ENCODE measurements at places on chromosomes 12 and 14.

DNA sequence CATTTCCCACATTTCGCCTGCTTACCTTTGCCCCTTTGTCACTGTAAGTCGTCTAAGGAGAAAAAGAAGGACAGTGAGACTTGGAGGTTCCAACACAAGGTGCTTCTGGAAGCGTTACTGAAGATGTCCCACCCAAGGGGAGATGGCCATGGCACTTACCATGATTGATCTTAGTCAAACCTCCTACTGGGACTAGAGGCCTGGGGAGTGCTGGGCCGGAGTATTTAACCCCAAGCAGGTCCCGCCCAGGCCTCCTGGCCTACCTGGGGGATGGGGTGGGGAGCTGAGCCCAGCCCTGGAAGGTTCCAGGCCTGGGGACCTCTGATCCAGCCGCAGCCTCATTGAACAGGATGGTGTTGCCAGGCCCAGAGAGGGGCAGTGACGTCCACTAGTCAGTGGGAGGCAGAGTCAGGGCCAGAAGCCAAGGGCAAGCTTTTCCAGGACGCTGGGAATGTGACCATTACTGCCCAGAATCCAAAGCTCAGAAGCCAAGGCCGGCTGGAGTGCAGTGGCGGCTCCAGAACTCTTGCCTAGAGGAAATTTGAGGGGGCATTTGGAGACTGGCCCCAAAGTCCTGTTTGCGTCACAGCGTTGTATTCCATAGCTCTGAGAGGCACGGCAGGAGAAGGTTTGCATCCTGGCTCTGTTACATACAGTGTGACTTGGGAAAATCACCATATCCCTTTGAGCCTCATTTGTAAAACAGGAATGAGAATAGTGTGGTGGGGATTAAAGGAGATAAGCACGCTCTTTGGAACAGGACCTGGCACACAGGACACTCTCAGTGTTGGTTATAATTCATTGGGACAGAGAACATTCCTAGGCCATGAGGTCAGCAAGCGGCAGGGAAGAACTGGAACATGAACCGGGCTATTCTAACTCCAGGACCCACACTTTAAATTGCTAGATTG, at the start of gene HPD:
Gene HPD (minus strand): TSS at position 198 of the 911 bp plus-strand sequence. CDS start 36 bp downstream, at position 162.
- no peak for DNase-seq

DNA sequence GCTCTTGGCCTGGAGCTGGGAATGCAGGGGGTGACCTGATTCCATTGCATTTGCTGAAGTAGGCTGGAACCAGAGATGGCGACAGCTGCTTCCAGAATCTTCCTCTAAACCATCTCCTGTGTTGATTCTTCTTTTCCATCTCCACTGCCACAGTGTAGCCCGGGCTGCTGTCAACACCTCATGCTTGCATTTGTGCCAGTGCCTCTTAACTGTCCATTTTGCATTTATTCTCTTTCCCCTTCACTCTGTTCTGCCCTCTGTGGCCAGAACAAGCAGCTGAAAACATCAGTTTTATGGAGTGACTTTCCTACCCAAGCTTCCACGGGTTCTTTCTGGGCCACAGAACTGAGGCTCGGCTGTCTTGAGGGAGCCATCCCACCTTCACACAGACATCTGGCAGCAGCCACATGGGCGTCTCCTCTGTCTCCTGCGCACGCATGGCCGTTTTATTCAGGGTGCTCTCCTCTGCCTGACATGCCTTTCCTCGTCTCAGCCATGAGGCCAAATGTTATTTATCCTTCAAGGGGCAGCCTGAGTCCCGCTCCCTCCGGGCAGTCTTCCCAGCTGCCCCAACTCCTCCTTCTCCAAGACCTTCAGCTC, 51.7 kb downstream of the SMOC1 start:
- no peak for DNase-seq

DNA sequence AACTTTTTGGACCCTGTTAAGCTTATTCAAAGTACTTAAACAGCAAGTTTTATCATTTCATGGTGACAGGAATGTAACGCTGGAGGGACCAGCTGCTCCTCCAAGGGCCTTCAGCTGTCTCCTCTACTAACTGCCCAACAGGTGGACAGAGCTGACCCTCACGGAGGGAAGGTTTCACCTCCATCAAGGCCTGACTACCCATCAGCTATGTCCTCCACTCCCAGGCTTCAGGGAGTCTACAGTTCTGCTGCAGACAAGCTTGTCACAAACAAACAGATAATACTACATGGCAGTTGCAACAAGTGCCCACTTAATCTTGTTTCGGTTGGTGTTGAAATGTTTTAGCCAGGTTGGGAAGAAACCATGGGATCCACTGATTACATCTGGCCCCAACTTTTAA, 175.1 kb downstream of the TTC7B start:
- DNase-seq: no peak

GRCh38 chr14:38790916-38791315, 312.1 kb downstream of the SEC23A start:
- DNase-seq: no peak

GRCh38 chr12:80187660-80188090, 88.3 kb downstream of the OTOGL start:
- no peak for DNase-seq

DNA sequence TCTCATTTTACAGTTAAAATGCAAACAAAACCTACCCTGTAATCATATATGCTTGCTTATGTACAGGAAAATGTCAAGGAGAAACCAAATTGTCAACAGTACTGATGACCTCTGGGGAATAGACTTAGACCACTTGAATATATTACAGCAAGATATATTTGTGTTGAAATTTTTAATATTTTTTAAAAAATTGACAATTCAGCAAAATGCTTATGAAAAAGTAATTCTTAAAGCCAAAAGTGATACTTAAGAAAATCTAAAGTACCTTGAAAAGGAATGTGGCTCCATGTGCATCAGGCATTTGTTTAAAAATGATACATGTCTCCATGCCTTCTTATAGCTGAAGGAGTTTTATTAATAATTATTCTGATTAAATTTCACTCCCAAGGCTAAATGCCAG, 49.2 kb downstream of the PTPN21 start:
- DNase-seq: no peak

GRCh38 chr12:52903285-52903854, 1.5 kb downstream of the KRT8 start:
- DNase-seq: peak; percentile 16

- no peak for DNase-seq
Observed at GRCh38 chr12:82942991-82943401, 256.3 kb downstream of the TMTC2 start.

- no peak for DNase-seq
Observed at GRCh38 chr12:100987552-100988521, 193.3 kb downstream of the ANO4 start.
